ENCODE measurements at places on chromosomes 1 and 21. TPM values are rescaled to one million over a fixed set of nuclear protein-coding genes. Genes with fewer than 3 reads are reported as not detected.
A peak's percentile ranks its signal among the peaks of the same experiment; 100 is the strongest.

GRCh38 chr1:41641475-41641814 is 157.0 kb upstream of the EDN2 start:
- H3K4me1 ChIP-seq, result peaks cover 31% of the 10 kb centered on the region
- H3K4me3 ChIP-seq, result no peak overlapping the region
- no peak overlapping the region for H3K27ac ChIP-seq
- H3K36me3 ChIP-seq, result no peaks in the 10 kb centered on the region

GRCh38 chr1:161944381-161944780 is 79.3 kb downstream of the OLFML2B start:
- no peaks in the 10 kb centered on the region for H3K4me1 ChIP-seq
- DNase-seq, result no peak
- peaks cover 28% of the 10 kb centered on the region for H3K36me3 ChIP-seq

- no peak overlapping the region for H3K27ac ChIP-seq
- no peaks in the 10 kb centered on the region for H3K36me3 ChIP-seq
- H3K4me3 ChIP-seq, result no peak overlapping the region
- no peaks in the 10 kb centered on the region for H3K27me3 ChIP-seq
- DNase-seq, result no peak
Measured at GRCh38 chr1:17601643-17602382, 62.3 kb downstream of the ARHGEF10L start.

DNA sequence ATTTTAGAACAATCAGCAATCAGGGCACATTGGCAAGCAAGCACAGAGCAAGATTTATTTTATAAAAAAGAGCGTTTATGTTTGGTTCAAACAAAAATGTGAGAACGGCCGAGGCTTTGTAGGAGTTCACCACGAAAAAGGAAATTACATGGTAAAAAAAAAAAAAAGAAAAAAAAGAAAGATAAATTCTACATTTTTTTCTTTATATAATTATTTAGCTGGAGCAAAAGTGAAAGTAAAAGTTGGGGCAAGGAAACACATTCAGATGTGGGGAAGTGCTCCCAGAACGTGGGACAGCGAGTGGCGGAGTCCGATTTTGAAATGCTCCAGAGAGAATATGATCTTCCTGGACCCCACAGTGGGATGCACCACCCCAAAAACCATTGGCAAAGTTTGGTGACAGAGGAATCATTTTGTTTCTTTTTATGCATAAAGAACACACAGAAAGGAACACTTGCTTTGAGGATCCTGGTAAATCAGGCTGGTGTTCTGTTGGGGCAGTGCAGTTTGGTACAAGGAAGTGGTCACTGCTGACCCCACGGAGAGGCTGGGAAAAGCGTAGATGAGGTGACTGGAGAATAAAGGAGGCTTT is 16.3 kb upstream of the ATP5PO start:
- H3K27me3 ChIP-seq, result no peaks in the 10 kb centered on the region
- no peak for DNase-seq
- peaks cover 5% of the 10 kb centered on the region for H3K36me3 ChIP-seq
- peak overlapping the region; percentile 99 for H3K4me3 ChIP-seq

GRCh38 chr1:5150191-5150590 is 495.8 kb downstream of the AJAP1 start:
- H3K4me1 ChIP-seq, result no peaks in the 10 kb centered on the region
- DNase-seq, result no peak
- H3K27me3 ChIP-seq, result no peaks in the 10 kb centered on the region
- H3K27ac ChIP-seq, result no peak overlapping the region

DNA sequence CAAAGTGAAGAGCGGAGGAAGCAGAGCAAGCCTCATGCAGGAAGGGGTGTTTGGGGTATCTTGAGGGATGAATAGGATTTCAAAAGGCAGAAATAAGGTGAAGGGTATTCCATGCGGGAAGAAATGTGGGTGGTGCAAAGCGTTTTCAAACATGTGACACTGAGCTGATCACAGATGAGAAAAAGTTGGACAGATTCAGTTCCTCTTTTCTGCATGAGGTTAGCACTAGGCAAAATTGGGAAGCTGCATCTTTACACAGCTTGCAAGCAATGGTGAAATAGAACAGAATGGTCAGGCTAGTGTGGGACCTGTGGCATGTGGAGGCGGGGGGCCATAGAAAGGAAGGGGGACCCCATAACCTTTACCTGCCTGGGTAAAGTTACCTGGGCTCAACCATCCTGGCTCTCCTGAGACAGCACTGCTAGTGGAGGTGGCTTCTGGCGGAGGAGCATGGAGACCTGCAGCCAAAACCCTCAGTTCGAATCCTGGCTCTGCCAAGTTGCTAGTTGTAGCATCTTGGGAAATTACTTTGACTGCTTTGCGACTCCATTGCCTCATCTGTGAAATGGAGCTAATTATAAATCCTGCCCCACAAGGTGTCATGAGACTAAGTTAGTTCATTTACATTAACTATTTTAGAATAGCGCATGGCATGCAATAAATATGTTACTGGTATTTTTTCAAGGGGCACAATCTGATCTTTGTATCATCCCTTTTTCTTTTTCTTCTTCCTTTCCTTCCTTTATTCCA is 16.4 kb downstream of the KCNA10 start:
- no peak for DNase-seq
- H3K27ac ChIP-seq, result no peak overlapping the region
- H3K36me3 ChIP-seq, result no peaks in the 10 kb centered on the region
- H3K27me3 ChIP-seq, result no peaks in the 10 kb centered on the region

GRCh38 chr1:16139473-16139962 is 16.4 kb downstream of the EPHA2 start:
- no peak overlapping the region for H3K27ac ChIP-seq
- H3K4me1 ChIP-seq, result no peaks in the 10 kb centered on the region
- no peaks in the 10 kb centered on the region for H3K27me3 ChIP-seq
- DNase-seq, result no peak

GRCh38 chr1:40745176-40745575 is 38.4 kb upstream of the KCNQ4 start:
- H3K36me3 ChIP-seq, result peaks cover 63% of the 10 kb centered on the region
- DNase-seq, result no peak
- H3K4me3 ChIP-seq, result no peak overlapping the region

GRCh38 chr1:156320560-156320959 is 17.5 kb downstream of the CCT3 start:
- no peak for DNase-seq
- H3K36me3 ChIP-seq, result peaks cover 85% of the 10 kb centered on the region
- no peak overlapping the region for H3K4me3 ChIP-seq
- H3K4me1 ChIP-seq, result no peaks in the 10 kb centered on the region
- no peaks in the 10 kb centered on the region for H3K27me3 ChIP-seq
- no peak overlapping the region for H3K27ac ChIP-seq

DNA sequence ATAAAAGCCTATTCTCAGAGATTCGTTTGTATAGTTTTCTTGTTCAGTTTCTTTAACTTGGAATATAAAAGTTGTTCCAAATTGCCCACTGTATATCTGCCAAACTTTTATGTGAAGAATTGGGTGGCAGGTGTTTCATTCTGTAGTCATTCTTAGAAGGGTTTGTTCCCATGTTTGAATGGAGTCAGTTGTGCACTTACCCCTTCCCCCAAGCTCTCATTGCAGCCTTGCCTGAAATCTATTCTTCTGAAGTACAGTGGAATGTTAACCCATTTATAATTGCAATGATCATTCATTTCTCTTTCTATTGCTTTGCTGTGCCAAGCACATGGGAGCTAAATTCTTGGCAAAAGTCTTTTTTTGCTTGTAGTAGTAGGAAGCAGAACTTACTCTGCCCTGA is 375.3 kb upstream of the C1orf87 start:
- DNase-seq, result no peak
- H3K4me1 ChIP-seq, result no peaks in the 10 kb centered on the region
- H3K36me3 ChIP-seq, result no peaks in the 10 kb centered on the region
- H3K27ac ChIP-seq, result no peak overlapping the region
- no peaks in the 10 kb centered on the region for H3K27me3 ChIP-seq
- no peak overlapping the region for H3K4me3 ChIP-seq

GRCh38 chr1:219666242-219666641 is 53.3 kb upstream of the ZC3H11B start:
- no peaks in the 10 kb centered on the region for H3K27me3 ChIP-seq
- H3K27ac ChIP-seq, result no peak overlapping the region
- H3K4me1 ChIP-seq, result no peaks in the 10 kb centered on the region
- H3K36me3 ChIP-seq, result no peaks in the 10 kb centered on the region
- no peak overlapping the region for H3K4me3 ChIP-seq
- DNase-seq, result no peak

DNA sequence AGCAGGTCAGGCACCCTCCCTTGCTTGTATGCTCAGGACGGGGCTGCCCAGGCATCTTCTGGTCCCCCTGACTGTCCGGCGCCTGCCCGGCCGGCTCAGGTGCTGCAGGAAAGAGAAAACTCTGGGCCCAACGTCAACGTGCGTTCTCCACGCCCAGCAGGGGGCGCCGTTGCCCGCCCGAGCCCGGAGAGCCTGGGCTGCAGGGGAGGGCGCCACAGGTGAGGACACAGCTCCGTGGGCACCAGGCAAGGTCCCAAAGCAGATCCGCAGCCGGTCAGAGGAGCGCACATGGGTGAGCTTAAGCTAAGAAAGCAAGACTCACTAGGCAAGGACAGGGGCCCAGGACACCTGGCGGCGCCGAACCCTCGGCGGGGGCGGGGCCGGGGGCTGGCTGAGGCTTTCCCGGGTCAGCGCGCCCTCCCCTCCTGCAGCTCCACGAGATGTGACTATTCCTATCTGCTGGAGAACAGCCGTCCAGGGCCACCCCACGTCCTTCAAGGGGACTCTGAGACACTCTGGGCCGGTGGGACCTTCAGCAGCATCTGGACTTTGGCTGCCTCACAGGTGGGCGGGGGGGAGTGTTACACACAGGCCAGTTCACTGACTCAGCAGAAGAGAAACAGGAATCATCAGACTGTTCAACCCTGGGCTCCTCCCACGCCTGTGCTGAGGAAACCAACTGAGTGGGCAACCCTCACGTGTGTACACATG is 29.3 kb downstream of the KRTAP10-1 start:
- peak; percentile 67 for DNase-seq
- peaks cover 9% of the 10 kb centered on the region for H3K4me1 ChIP-seq
- H3K4me3 ChIP-seq, result peak overlapping the region; percentile 19
- H3K27me3 ChIP-seq, result no peaks in the 10 kb centered on the region
- no peaks in the 10 kb centered on the region for H3K36me3 ChIP-seq

DNA sequence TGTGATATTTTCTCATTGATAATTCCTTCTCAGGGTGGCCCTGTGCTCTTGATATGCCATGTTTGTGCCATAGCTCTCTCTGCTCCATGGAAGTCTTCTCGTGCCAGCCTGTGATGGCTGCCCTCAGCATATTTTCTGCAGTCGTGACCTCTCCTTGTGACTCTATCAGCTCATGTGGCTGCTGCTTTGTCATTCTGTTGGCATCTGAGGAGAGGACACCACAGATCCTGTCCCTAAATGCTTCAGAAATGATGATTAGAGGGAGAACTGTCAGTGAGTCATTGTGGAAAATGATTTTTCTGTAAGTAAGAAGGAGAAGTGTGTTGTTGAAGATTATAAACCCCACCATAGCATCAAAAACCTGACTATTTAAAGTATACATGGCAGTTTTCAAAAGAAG is 286.0 kb downstream of the ADGRL2 start:
- no peak for DNase-seq
- no peaks in the 10 kb centered on the region for H3K27me3 ChIP-seq
- H3K4me1 ChIP-seq, result no peaks in the 10 kb centered on the region
- H3K4me3 ChIP-seq, result no peak overlapping the region
- H3K36me3 ChIP-seq, result no peaks in the 10 kb centered on the region
- no peak overlapping the region for H3K27ac ChIP-seq

- H3K36me3 ChIP-seq, result no peaks in the 10 kb centered on the region
- H3K27ac ChIP-seq, result no peak overlapping the region
- no peak overlapping the region for H3K4me3 ChIP-seq
- DNase-seq, result no peak
- H3K4me1 ChIP-seq, result no peaks in the 10 kb centered on the region
- no peaks in the 10 kb centered on the region for H3K27me3 ChIP-seq
Measured at GRCh38 chr1:116585886-116586285, 15.1 kb upstream of the CD58 start.

- peaks cover 5% of the 10 kb centered on the region for H3K36me3 ChIP-seq
- peaks cover 3% of the 10 kb centered on the region for H3K4me1 ChIP-seq
- no peak overlapping the region for H3K27ac ChIP-seq
- DNase-seq, result no peak
Measured at GRCh38 chr21:29371464-29371863, 72.7 kb downstream of the BACH1 start.

DNA sequence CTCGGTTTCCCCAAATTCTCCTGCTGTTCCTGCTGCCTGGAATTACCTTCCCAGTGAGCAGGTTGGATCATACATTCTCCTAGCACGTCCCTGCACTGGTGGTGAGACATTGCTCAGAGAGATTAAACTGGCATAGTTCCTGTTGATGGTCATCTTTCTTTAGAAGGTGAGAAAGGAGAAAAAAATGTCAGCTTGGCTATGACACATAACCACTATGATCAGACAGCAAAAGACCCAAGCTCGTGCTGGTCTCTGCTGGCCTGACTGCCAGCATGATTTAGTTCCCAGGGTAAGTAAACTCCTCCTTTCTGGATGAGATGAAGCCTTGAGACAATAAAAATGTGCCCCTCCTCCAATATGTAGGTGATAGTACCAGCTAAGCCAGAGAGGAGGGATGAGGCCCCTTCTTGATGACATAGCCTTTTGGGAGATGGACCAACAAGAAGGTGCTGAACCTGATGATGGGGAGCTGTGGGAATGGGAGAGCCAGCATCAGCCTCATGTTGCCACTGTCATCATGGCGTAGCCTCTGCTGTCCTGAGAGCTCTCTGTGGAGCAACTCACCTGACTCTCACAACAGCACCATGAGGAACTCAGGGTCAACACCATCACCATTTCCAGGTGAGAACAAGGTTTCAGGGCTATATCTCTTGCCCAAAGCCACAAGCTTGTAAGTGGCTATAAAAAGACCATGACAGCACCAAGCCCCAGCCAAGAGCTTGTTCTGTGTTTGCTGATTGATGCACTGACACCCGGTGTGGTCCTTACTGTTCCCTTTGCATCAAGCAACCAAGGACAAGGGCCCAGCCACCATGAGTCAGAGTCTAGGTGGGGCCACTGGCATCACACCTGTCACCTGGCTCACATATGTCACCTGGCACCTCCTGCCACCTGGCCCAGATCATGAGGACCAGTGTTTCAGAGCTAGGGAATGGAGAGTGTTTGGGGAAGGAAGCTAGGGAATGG is 200.0 kb downstream of the MATN1 start:
- no peaks in the 10 kb centered on the region for H3K4me1 ChIP-seq
- H3K27ac ChIP-seq, result no peak overlapping the region
- H3K36me3 ChIP-seq, result no peaks in the 10 kb centered on the region
- no peaks in the 10 kb centered on the region for H3K27me3 ChIP-seq

GRCh38 chr1:57262472-57262871 is 161.4 kb downstream of the DAB1 start:
- H3K27me3 ChIP-seq, result no peaks in the 10 kb centered on the region
- no peak overlapping the region for H3K4me3 ChIP-seq
- no peaks in the 10 kb centered on the region for H3K36me3 ChIP-seq
- H3K4me1 ChIP-seq, result no peaks in the 10 kb centered on the region
- no peak overlapping the region for H3K27ac ChIP-seq

The AMY1C gene
- not detected for total RNA-seq

The AGL gene
- 11.9 TPM for total RNA-seq

The MYOC gene
- total RNA-seq, result not detected

All from CD4-positive, CD25-positive, alpha-beta regulatory T cell (primary cell).